ENCODE measurements at places on chromosomes 5 and 9. TPM values are rescaled to one million over a fixed set of nuclear protein-coding genes. Genes with fewer than 3 reads are reported as not detected.

PIP5K1B gene
- 2.5 TPM for polyA plus RNA-seq

SGTB gene
- polyA plus RNA-seq: 0.91 TPM

PCDHB6 gene
- polyA plus RNA-seq: 0.09 TPM

BTNL3 gene
- polyA plus RNA-seq: not detected

ADCY2 gene
- 24.3 TPM for polyA plus RNA-seq
